Fibroblast of skin of back (primary cell): ENCODE measurements at places on chromosomes 4 and X.

DNA sequence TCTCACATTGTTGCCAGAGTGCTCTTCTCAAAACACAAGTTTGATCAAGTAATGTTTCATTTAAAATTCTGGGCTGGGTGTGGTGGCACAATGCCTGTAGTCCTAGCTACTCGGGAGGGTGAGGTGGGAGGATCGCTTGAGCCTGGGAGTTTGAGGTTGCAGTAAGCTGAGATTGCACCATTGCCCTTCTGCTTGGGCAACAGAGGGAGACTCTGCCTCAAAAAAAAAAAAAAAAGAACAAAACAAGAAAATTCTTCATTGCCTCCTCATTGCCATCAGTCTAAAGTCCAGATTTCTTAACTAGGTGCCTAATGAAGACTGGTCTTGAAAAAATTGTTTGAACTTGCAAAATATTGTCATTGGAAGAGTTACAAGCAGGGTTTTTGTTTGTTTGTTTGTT lies 120.1 kb downstream of the MFAP3L start:
- no peak for DNase-seq

DNA sequence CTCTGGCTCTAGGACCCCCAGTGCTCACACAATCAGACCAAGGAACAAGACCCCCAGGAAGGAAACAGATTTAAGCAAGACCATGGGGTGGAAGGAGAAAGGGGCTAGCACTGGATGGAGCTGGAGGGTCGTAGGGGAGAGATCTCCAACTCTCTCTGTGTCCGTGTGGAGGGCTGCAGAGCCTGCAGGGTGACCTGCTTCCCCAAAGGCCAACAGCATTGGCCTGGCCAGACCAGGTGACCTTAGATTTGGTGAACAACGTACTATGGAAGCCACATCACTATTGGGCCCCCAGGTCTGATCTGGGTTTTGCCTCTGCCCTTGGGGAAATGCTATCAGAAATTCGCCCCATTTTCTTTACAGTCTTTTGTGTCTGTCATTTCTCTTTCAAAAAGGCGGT lies 26.0 kb downstream of the NLGN3 start:
- no peak for DNase-seq

DNA sequence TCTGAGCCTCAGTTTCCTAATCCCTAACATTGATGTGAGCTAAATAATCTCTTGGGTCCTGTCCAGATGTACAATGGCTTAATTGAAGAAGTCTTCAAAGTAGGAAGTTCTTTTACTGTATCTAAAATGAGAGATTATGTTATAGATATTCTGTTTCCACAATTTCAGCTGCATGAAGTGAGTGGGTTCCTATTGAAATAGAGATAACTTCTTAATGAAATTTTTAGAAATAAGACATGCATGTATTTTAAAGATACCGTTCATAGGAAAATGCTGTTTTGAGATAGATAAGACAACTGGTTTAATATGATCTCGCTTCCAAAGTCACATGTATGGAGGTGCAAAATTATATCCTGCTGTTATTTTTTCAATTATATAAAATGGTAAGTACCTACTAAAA lies 71.9 kb downstream of the CLDN22 start:
- no peak for DNase-seq

DNA sequence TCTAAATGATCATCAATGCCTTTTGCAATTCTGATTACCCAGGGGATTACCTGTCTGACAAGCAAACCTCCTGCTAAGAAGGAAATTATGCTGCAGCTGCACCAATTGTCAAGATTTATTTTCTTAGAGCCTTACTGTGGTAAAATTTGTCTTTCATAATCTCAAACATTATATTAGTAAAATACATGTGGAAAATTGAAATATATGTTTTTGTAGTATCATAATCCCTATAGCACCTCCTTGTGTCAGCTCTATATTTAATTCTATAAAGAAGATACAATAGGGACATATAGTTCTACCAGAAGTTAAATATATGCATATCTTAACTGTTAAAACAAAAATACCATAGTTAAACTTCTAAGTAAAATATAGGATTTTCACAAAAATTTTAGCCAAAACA lies 655.6 kb upstream of the PCDH10 start:
- no peak for DNase-seq
